ENCODE measurements at places on chromosomes 11 and 22.
A peak's percentile ranks its signal among the peaks of the same experiment; 100 is the strongest.

GRCh38 chr11:111531687-111532364, 8.7 kb upstream of the LAYN start:
- DNase-seq = peak; percentile 77

GRCh38 chr22:20140521-20140964, 8.9 kb downstream of the ZDHHC8 start:
- no peak for DNase-seq

DNA sequence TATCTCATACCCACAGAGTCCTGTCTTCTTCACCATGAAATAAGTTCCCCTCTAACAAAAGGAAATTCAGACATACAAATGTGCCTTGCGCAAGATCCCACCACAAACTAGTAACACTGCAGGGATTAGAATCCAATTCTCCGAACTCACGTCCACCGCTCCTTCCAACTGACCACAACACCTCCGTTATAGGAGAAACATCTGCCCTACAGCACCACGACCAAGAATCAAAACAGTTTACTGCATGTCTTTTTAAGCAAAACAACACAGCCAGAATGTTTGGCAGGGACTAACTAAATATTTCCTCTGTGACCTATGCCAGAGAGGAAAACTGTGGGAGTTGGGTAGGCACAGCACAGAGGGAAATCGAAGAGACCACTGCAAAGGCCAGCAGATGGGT, 72.7 kb upstream of the AKIP1 start:
- no peak for DNase-seq

DNA sequence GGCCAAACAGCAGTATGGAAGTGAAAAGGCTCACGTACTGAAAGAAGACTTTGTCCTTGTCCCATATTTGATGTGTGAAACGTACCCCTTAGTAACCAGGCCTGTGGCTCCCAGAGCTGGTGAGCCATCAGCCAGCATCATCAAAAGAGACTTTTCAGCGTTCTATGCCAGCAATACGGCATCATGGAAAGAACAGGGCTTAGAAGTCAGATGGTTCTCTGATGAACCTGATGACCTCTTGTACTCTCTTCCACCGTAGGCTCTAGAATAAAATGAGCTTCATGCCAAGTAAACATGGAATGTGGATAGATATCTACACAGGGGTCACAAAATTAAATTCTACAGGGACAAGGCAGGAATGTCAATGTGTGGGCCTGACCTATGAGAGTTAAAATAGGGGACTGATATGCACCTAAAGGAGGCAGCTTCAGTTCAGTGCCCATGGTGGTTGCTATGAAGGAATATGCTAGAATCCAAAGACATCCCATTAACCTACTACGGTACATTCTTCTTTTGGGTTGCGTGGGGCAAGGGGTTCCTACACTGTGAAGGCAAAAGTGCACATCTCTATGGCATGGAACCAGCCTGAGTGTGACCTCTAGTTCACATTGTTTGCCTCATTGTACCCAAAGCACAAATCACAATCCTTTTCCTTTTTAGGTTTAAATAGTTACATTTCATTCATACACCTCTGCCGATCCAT, 130.6 kb downstream of the ETS1 start:
- no peak for DNase-seq

DNA sequence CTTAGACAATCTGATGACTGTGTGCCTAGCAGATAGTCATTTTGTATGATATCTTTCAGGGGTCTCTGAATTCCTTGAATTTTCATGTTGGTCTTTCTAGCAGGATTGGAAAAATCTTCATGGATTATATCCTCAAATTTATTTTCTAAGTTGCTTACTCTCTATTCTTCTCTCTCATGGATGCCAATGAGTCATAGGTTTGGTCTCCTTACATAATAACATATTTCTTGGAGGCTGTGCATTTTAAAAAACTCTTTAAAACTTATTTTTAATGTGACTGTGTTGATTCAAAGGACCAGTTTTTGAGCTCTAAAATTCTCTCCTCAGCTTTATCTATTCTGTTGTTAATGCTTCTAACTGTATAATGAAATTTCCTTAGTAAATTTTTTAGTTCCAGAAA, 198.7 kb downstream of the AASDHPPT start:
- DNase-seq = no peak

- DNase-seq = no peak
These were observed 46.8 kb upstream of the NOX4 start for GRCh38 chr11:89537936-89538335.

DNA sequence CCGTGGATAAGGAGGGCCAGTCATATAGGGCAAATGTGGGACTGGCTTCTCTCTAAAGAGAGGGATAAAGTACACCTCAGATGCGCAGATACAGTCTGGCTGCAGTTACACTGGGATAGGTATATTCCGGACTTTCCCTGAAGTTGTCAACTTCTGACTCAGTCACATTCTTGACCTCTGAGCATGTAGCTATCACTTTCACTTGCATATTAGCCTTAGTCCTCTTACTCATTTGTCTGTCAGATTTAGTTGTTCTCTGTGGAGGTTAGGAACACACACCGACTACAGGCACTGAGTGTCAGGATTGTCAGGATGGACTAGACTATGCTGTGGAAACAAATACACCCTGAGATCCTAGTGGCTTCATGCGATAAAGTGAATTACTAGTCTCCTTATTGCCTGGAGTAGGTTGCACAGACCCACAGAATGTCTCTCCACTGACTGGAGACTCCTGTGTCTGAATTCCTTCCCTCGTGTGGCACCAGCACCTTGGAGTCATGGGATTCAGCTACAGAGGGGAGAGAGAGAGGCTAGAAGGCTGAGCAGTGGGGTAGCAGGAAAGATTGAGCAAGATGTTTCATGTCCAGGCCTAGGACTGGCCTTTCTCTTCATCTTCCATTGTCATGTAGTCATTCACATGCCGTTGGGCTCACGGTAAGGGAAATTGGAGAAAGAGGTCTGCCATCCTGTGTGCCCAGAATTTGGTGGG, 654.3 kb downstream of the NTM start:
- peak; percentile 63 for DNase-seq

- no peak for DNase-seq
These were observed 47.1 kb downstream of the ADAMTS8 start for GRCh38 chr11:130381317-130381716.

DNA sequence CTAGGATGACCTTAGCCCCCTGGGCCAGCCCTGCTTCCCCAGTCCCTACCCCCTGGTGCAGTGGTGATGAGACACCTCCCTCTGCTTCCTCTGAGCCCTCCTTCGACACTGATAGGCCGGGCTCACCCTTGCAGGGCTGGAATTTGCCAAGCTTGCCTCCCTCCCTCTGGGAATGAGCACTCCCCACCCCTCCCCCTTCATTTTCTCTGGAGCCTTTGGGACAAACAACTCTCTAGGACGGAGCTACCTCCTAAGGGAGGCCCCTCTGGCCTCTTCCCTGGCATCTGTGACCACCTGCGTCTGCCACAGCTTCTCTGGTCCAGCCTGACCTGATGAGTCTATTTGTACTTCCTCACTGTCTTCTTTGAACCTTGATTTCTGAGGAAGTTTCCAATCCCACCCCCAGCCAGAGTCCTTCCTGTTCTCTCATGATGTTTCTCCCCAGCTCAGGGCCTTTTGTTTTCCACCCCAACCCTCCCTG, 53.3 kb upstream of the ADA2 start:
- no peak for DNase-seq

DNA sequence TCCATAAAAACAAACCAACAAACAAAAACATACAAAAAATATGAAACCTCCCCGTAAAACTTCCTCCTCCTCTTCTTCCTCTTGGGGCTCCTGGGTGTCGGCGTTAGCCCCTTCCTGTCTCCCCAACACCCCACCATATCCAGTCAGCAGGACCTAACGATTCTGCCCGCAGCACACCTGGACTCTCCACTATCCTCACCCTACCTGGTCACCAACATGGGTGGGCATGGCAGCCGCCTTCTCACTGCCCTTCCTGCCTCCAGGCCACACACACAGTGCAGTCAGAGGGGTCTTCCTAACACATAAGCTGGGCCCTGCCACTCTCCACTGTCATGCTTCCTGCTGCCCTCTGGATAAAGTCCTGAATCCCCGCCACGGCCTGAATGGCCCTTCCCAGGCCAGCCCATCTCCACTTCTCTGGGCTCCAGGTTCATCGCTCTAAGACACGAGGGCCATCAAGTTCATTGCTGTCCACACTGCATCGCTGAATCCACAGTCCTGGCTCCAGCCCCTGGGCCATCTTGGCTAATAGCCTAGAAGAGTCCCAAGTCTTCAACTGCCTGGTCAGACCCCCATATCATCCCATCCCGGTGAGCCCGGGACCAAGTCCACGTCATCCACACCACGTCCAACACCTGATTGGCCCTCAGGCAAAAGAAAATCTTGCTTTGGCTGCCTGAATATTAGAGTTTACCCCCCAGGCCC, 76.2 kb downstream of the IGLL1 start:
- no peak for DNase-seq

- DNase-seq = no peak
These were observed 213.1 kb upstream of the B3GAT1 start for GRCh38 chr11:134625151-134625550.

GRCh38 chr11:119229741-119230140, 23.6 kb downstream of the CBL start:
- DNase-seq = no peak

- no peak for DNase-seq
These were observed 15.7 kb downstream of the SPTY2D1 start for GRCh38 chr11:18618342-18619025.

GRCh38 chr22:24554313-24555164, at the start of gene GUCD1:
TSS of gene GUCD1 (minus strand) at chr22:24555138. CDS start at chr22:24554991, 147 bp downstream.
- no peak for DNase-seq

DNA sequence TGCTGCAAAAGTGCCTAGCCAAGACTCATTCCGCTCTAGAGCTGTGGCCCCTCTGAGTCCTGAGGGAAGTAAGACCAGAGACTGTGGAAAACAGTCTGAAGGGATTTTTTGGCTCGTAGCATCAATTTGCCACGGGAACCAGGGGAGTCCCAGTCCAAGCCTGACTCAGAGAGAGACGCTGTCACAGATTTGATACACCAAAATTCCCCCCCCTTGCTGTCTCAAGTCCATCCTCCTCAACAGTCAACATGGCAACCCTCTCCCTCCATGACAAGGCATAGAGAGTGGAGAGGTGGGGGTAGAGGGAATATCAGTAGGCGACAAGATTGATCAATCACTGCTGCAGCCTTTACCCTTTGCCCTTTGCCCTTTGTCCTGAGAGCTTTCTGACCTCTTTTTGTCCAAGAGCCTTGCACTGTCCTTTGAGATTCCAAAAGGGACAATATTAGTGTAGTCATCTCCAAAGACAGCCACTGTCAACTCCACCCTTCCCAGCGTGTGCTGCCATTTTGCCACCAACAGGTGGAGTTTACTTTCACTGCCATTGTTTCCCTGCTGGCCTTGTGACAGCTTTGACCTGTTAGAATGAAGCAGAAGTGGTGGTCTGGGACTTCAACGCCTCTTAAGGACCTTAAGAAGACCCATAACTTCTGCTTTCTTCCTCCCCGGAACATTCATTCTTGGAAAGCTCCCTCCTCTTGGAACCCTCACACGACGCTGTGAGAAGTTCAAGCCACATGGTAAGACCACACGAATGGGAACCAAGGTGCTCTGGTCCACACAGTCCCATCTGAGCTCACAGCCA, 7.3 kb downstream of the SLC15A3 start:
- DNase-seq = no peak

DNA sequence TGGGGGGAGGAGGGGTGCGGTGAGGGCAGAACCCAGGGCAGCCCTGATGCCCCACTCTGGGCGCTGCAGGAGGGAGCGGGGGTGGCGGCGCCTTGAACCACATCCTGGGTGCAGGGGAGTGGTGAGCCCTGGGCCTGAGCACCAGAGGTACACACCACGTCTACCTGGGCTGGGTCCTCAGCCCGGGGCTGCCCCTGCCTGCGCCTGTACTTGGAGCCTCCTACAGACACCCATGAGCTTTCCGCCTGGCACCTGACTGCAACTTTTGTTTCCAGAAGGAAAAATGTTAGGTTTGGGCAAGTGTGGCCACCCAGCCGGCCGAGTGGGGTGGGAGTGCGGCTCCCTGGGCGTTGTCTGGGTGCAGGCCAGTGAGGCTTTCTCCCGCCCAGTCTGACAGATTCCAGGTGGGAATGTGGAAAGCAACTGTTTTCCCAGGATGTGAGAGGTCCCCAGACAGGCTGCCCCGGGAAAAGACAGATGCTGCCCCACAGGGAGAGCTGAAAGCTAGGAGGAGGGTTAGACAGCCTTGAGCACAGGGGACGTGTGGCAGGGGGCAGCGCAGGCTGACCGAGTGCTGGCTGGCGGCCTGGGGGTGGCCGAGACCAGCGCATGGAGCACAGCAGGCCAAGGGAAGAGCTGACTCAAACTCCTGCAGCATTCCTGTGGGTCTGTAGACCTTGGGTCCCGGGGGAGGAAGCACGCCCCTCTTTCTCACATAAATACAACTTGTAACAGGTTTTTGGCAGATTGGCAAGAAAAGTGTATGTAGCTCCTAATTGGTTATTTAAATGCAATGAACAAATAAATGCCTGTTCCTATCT, 44.1 kb downstream of the GNB1L start:
- peak; percentile 63 for DNase-seq

DNA sequence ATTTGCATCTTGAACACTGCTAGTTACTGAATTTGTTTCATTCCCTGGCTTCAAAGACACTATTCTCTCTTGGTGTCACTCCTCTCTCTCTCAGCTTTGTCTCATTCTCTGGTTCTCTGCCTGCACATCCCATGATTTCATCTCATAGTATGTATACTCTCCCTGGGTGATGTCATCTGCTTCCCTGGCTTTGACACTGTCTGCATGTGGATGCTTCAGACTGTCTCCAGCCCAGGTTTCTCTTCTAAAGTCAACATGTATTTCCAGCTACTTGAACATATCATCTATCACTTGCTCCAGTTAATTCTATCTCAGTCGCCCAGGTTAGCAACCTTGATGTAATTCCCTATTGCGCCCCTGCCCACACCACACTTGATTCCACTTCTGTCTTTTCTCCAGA, 9.3 kb upstream of the ACAT1 start:
- no peak for DNase-seq
